GM13977 (cell line): ENCODE measurements at places on chromosomes 11 and 22.
A peak's percentile ranks its signal among the peaks of the same experiment; 100 is the strongest.

DNA sequence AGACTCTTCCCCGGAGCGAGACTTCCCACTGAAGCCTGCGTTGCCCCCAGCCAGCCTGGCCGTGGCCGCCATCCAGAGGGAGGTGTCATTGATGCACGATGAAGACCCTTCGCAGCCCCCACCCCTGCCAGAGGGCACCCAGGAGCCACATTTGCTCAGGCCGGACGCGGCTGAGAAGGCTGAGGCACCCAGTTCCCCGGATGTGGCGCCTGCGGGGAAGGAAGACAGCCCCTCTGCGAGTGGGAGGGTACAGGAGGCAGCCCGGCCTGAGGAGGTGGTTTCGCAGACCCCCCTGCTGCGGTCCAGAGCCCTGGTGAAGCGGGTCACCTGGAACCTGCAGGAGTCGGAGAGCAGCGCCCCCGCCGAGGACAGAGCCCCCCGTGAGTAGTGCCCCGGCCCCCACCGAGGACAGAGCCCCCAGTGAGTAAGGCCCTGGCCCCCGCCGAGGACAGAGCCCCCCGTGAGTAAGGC, 6.4 kb downstream of the IRF7 start:
- DNase-seq = no peak

- DNase-seq = no peak
These were observed 5.5 kb downstream of the PLET1 start for GRCh38 chr11:112255067-112255720.

- DNase-seq = peak; percentile 70
These were observed 442 bp downstream of the PELI3 start for GRCh38 chr11:66467034-66467659.

DNA sequence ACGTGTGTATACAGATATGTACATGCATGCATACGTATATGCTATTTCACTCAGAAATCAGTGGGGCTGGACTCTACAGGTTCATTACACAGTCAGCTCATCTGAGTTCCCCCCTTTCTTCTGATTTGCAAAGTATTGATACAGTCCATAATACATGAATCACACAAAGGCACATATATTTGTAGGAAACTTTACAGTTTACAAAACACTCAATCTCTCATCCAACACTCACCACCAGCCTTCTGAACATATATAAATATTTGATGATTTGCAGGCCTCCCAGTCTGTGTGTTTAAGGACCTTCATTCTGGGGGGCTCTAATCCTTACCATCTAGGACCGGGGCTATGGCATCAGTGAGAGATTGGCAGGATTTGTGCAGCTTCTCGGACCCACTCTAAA, 293.8 kb downstream of the TENM4 start:
- no peak for DNase-seq

DNA sequence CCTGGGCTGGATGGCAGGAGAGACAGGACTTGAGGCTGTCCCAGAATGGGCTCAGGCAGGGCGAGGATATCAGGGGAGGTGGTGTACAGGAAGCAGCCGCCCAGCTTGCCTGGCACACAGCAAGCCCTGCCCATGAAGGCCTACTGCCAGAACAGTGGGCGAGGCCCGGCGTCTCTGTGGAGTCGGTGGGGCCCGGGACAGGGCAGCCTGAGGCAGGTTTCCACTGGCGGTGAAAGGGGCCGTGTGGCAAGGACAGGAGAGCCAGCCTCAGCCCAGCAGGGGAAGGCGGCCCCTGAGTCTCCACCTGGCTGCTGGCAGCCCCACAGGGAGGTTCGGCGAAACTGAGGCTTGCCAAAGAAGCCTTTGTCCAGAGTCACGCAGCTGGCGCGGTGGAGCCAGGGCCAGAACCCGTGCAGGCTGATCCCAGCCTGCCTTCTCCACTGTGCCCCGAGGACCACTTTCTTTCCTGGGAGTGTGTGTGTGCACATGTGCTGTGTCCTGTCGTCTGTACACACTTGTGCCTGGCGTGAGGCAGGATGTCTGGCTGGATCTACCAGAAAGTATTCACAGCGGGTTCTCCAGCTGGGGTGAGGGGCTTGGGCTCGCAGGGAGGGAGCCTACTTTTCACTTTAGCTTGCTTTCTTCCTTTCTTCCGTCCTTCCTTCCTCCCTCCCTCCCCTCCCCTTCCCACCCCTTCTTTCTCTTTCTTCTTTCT, 1.2 kb downstream of the TSPO start:
- DNase-seq = peak; percentile 57
